ENCODE measurements at places on chromosomes 12 and 14.

- DNase-seq = peak; percentile 58
Measured at GRCh38 chr14:71324767-71325272, 417.6 kb downstream of the PCNX1 start.

DNA sequence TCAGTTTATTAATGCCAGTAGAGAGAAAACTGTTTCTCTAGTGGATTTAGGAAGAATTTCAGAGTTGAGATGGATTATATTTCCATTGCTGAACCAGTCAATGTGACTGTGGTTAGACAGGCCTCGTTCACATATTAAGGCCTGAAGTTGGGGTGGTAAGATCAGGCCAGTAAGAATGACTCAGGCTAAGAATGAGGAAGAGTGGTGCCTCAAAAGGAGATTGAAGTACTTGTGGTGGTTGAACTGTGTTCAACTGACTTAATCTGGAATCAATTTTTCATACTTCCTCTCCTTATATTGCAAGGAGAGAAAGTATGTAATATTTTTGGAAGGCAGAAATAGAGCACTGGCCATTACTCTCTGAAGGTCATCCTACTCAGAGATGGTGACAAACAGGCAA is 37.8 kb upstream of the ATF7IP start:
- no peak for DNase-seq

DNA sequence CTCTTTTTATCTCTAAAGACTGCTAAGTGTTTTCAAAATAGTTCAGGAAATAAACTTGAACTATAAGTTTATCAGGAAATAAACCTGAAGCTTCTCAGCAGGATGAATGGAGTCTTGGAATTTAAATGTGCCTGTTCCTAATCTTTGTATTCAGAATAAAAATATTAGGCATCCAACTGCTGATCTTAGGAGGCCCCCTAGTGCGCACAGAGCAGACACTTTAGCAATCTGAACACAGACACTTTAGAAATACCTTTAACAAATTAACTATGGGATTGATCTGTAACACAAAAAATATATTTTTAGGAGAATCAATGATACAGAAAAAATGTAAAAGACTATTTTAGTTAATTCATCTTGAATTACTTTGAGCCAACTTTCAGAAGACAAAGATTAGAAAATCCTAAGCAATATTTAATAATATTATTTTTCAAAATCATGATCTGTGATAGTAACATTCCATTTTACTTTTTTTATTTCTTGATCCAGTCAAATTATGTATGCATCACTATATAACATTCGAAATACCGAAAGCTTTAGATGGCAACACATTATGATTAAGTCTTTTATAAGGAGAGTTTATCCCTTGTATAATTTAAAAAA is 80.9 kb downstream of the SLC41A2 start:
- no peak for DNase-seq

- no peak for DNase-seq
Measured at GRCh38 chr14:106729551-106729950, 1203.2 kb downstream of the TMEM121 start.

- no peak for DNase-seq
Measured at GRCh38 chr14:99689266-99690236, 5.5 kb downstream of the CYP46A1 start.

GRCh38 chr14:75514673-75515628 is 7.3 kb upstream of the BATF start:
- peak; percentile 69 for DNase-seq

DNA sequence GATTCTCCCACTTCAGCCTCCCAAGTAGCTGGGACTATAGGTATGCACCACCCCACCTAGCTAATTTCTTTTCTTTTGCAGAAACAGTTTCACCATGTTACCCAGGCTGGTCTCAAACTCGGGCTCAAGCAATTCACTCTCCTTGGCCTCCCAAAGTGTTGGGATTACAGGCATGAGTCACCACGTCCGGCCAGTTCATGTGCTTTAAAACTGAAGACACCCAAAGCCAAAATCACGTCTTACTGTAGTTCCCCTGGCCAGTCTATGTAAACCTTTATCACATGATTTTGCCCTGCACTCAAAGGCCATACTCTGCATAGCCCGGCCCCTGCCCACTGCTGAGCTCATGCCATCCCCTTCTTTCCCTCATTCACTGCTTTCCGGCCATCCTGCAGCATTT is 4.5 kb downstream of the ALKBH2 start:
- no peak for DNase-seq

- DNase-seq = peak; percentile 85
Measured at GRCh38 chr14:101823511-101824120, 62.1 kb downstream of the PPP2R5C start.

GRCh38 chr12:105057174-105057573 is 27.1 kb downstream of the ALDH1L2 start:
- DNase-seq = no peak

GRCh38 chr12:109737126-109737525 is 23.5 kb downstream of the FAM222A start:
- no peak for DNase-seq

GRCh38 chr12:17352164-17352563 is 737.8 kb downstream of the RERGL start:
- DNase-seq = no peak

DNA sequence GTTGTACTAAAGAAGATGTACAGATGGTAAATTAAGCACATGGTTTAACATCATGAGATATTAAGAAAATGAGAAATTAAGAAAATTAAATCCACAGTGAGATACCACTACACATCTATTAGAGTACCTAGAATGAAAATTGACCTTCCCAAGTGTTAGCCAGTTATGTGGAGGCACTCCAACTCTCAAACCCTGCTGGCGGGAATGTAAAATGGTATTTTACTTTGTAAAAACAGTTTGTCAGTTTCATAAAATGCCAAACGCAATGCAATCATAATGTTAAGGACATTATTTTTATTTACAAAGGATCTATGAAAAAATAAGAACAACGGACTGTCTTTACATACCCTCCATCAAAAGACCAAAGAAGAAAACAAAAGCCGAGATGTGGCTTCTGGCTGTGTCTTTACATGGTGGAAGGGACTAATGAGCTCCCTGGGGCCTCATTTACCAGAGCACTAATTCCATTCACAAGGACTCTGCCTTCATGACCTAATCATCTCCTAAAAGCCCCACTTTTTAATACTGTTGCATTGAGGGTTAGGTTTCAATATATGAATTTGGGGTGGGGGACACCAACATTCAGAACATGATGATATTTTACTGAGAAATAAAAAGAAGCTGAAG is 1178.7 kb downstream of the AACS start:
- DNase-seq = no peak

- no peak for DNase-seq
Measured at GRCh38 chr12:2801044-2801783, 6.4 kb downstream of the FKBP4 start.

- peak; percentile 44 for DNase-seq
Measured at GRCh38 chr14:52352061-52352491, 38.0 kb downstream of the PTGER2 start.

- DNase-seq = no peak
Measured at GRCh38 chr14:85417396-85417795, 112.5 kb upstream of the FLRT2 start.

- DNase-seq = no peak
Measured at GRCh38 chr12:5374713-5375112, 57.2 kb upstream of the NTF3 start.

DNA sequence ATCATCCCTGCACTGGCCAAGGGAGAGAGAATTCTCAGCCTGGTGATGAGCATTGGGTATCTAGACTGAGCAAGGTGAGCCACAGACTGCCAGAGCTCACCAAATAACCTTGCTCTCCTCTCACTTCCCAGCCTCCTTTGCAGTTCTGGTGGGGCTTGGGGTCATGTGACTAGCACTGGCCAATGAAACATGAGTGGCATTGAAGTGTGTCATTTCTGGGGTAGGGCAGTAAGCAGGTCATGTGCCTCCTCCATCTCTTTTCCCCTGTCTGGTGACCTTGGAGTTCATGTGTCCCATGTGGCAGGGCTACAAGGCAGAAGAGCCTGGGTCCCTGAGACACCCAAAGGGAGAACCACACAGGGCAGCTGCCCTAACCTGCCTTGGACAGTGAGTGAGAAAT is 3.6 kb upstream of the KRT72 start:
- peak; percentile 21 for DNase-seq

- no peak for DNase-seq
Measured at GRCh38 chr14:97344666-97345065, 547.5 kb downstream of the VRK1 start.
